ENCODE measurements at places on chromosomes 3 and 15. TPM values are rescaled to one million over a fixed set of nuclear protein-coding genes. Genes with fewer than 3 reads are reported as not detected.

MNS1 gene
- total RNA-seq: 2.3 TPM

SLC12A1 gene
- not detected for total RNA-seq

SV2B gene
- not detected for total RNA-seq

PLA2G4F gene
- not detected for total RNA-seq

KLHL40 gene
- not detected for total RNA-seq

SNRK gene
- total RNA-seq: 14.2 TPM

MOBP gene
- not detected for total RNA-seq

SLC51A gene
- 4.3 TPM for total RNA-seq

CLDN1 gene
- 28.4 TPM for total RNA-seq

RAD51 gene
- total RNA-seq: 20.6 TPM

HRG gene
- total RNA-seq: not detected

CEMIP gene
- 1.9 TPM for total RNA-seq

GRCh38 chr3:10594915-10595314 is 89.5 kb upstream of the ATP2B2 start:
- H3K4me3 ChIP-seq: no peak overlapping the region
- peaks cover 24% of the 10 kb centered on the region for H3K4me1 ChIP-seq
- H3K27ac ChIP-seq: no peak overlapping the region
- H3K27me3 ChIP-seq: no peaks in the 10 kb centered on the region
- no peaks in the 10 kb centered on the region for H3K36me3 ChIP-seq

- DNase-seq: no peak
- H3K4me3 ChIP-seq: no peak overlapping the region
- no peaks in the 10 kb centered on the region for H3K36me3 ChIP-seq
Measured at GRCh38 chr3:23655749-23656148, 150.0 kb upstream of the UBE2E1 start.

GRCh38 chr15:100601617-100602063 is 344 bp downstream of the LINS1 start:
- peak overlapping the region; percentile 85 for H3K4me3 ChIP-seq
- DNase-seq: no peak
- H3K4me1 ChIP-seq: peaks cover 54% of the 10 kb centered on the region
- peak overlapping the region; percentile 59 for H3K27ac ChIP-seq
- H3K27me3 ChIP-seq: no peaks in the 10 kb centered on the region
- H3K36me3 ChIP-seq: peaks cover 12% of the 10 kb centered on the region

- peaks cover 62% of the 10 kb centered on the region for H3K4me1 ChIP-seq
- H3K36me3 ChIP-seq: no peaks in the 10 kb centered on the region
- no peaks in the 10 kb centered on the region for H3K27me3 ChIP-seq
- no peak overlapping the region for H3K27ac ChIP-seq
Measured at GRCh38 chr3:30290479-30290878, 315.9 kb upstream of the TGFBR2 start.

DNA sequence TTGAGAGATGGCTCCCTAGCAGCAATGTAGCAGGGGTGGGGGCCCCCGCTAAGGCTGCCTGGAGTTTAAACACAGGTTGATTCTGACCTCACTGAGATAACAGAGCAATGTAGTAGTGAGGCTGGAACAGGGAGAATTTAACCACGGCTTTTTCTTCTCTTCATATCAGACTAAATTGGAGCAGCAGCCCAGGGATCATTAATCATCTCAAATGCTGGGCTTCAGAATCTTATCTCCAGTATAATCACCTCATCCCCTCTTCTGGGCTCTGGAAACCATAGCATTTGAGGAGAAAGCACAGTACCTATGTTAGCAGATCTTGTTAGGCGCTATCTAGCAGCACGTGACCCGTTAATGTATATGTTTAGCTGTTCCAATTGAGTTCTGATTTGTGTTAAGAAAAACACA is 25.4 kb upstream of the DET1 start:
- no peaks in the 10 kb centered on the region for H3K36me3 ChIP-seq
- no peak for DNase-seq
- H3K4me1 ChIP-seq: no peaks in the 10 kb centered on the region
- no peak overlapping the region for H3K27ac ChIP-seq
- no peak overlapping the region for H3K4me3 ChIP-seq

GRCh38 chr3:24373198-24373959 is 121.3 kb downstream of the THRB start:
- H3K36me3 ChIP-seq: no peaks in the 10 kb centered on the region
- H3K4me3 ChIP-seq: peak overlapping the region; percentile 8
- peak; percentile 67 for DNase-seq

- H3K4me1 ChIP-seq: no peaks in the 10 kb centered on the region
- no peak overlapping the region for H3K27ac ChIP-seq
- no peaks in the 10 kb centered on the region for H3K36me3 ChIP-seq
- DNase-seq: no peak
- no peak overlapping the region for H3K4me3 ChIP-seq
- H3K27me3 ChIP-seq: peaks cover 12% of the 10 kb centered on the region
Measured at GRCh38 chr3:193507566-193507965, 47.1 kb downstream of the ATP13A4 start.

GRCh38 chr3:172903642-172904320 is 153.3 kb downstream of the ECT2 start:
- no peak overlapping the region for H3K4me3 ChIP-seq
- H3K36me3 ChIP-seq: no peaks in the 10 kb centered on the region
- no peaks in the 10 kb centered on the region for H3K27me3 ChIP-seq
- DNase-seq: no peak
- no peak overlapping the region for H3K27ac ChIP-seq

DNA sequence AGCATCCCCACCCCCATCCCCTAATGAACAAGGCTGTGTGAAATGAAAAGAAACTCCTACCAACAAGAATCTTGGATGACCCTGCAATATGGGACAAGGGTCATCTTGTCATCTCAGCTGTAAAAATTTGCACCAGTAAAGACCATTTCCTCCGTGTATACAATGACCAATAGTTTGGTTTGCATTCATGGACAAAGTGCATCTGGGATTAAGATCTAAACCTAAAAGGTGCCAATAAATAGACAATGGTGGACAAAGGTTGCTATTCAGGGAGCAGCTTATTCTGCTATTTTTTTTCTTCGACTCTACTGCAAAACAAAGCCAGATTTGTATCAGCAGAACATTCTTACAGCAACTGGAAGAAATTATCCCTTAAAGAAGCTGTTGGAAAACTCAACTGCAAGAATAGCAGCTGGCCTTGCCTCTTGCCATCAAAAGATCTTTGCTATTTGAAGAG is 8.0 kb downstream of the MGLL start:
- H3K27me3 ChIP-seq: peaks cover 16% of the 10 kb centered on the region
- DNase-seq: no peak
- H3K4me3 ChIP-seq: no peak overlapping the region
- H3K36me3 ChIP-seq: no peaks in the 10 kb centered on the region

DNA sequence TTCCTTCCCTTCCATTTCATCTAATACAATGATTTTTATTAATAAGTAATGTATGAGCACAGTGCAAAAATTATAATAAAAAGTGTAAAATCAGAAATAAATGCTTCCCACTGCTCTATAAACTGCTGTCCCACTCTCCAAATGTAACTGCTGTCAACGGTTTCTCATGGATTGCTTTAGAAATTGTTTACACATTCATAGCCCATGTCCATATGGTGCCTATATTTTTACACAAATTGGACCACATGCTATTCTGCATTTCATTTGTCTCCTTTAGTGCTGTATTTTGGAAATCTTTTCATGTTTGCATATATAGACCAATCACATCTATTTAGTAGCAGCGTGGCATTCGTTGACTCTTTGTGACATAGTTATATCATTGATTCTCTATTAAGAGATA is 164.7 kb upstream of the SLCO3A1 start:
- H3K27me3 ChIP-seq: peaks cover 17% of the 10 kb centered on the region
- no peak overlapping the region for H3K27ac ChIP-seq
- DNase-seq: no peak
- no peak overlapping the region for H3K4me3 ChIP-seq
- no peaks in the 10 kb centered on the region for H3K36me3 ChIP-seq
- no peaks in the 10 kb centered on the region for H3K4me1 ChIP-seq

GRCh38 chr3:8882642-8883041 is 80.6 kb downstream of the RAD18 start:
- H3K27me3 ChIP-seq: no peaks in the 10 kb centered on the region
- H3K4me1 ChIP-seq: peaks cover 16% of the 10 kb centered on the region
- H3K27ac ChIP-seq: no peak overlapping the region
- no peak overlapping the region for H3K4me3 ChIP-seq
- DNase-seq: no peak

- no peak overlapping the region for H3K4me3 ChIP-seq
- H3K36me3 ChIP-seq: no peaks in the 10 kb centered on the region
- H3K27ac ChIP-seq: no peak overlapping the region
- no peaks in the 10 kb centered on the region for H3K27me3 ChIP-seq
Measured at GRCh38 chr3:120180731-120181412, 86.6 kb upstream of the GSK3B start.

DNA sequence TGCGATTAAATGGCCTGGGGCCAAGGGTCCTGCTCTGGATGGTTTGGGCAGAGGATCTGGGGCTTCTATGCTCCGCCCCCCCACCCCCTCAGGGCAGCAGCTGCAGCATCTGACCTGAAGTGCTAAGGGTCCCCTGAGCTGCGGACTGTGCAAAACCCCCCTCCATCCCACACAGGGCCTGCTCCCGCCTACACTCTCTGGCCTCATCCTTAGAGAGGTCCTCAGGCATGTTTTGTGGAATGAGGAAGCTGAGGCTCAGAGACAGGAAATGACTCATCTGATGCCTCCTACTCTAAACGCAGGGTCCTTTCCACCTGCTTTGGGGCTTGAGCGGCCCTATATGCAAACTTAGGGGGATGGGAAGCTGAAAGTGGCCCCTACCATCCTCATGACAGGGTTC is 59.5 kb upstream of the CTSH start:
- no peaks in the 10 kb centered on the region for H3K36me3 ChIP-seq
- no peak overlapping the region for H3K27ac ChIP-seq
- H3K27me3 ChIP-seq: no peaks in the 10 kb centered on the region
- peaks cover 38% of the 10 kb centered on the region for H3K4me1 ChIP-seq
- peak; percentile 62 for DNase-seq
- H3K4me3 ChIP-seq: no peak overlapping the region

DNA sequence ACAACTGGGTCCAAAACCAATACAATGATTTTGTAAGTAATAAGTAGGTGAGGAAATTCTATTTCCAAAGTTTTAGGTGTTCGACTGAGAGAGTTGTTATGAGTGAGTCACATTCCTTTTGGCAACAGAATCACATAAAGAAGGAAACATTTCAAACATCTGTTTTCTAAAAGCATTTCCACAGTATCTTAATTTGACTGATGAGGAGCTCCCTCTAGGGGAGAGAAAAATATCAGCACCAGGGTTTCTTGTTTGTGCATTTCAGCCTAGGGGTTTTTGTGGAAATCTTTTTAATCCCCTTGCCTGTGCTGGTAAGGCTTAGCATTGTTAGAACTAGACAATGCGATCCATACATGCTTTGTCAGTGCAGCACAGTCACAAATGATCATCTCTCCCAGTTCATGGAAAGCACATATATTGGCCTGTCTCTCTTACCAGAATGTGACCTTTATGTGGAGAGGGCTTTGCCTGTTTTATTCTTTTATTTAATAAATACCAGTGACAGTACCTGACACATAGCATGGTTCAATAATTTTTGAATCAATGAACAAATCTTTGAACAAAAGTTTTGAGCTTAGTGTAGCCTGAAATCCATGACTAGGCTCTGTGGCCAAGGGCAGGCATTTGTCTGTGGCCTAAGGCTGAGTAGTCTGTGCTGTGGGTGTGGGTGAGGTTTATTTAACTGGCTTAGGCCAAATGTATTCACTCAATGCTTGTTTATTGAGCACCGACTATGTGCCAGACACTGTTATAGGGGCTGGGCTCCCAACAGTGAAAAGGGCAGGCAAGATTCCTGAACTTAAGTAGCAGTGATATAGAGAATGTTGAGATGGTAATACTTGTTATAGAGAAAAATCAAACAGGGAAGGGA is 21.1 kb upstream of the IQCF6 start:
- no peaks in the 10 kb centered on the region for H3K36me3 ChIP-seq
- no peak overlapping the region for H3K4me3 ChIP-seq
- no peaks in the 10 kb centered on the region for H3K4me1 ChIP-seq
- H3K27me3 ChIP-seq: peaks cover 2% of the 10 kb centered on the region

DNA sequence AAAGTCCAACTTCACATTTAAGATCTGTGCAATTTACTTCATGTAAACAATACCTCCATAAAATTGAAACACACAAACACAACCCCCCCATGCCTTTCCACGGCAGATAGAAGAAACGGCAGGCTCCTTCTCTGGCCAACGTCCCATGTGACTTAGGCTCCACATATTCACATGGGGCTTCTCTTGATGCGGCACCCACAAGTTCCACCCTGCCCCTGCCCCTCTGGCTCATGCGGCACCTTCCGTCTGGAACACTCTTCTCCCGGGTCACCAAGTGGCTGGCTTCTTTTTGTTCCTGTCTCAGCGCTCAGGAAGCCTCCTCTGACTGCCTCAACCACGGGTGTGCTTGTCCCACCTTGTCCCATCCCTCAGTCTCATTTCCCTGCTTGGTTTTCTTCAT is 25.6 kb downstream of the STIMATE start:
- H3K36me3 ChIP-seq: no peaks in the 10 kb centered on the region
- H3K4me1 ChIP-seq: peaks cover 36% of the 10 kb centered on the region
- peak overlapping the region; percentile 23 for H3K27ac ChIP-seq

DNA sequence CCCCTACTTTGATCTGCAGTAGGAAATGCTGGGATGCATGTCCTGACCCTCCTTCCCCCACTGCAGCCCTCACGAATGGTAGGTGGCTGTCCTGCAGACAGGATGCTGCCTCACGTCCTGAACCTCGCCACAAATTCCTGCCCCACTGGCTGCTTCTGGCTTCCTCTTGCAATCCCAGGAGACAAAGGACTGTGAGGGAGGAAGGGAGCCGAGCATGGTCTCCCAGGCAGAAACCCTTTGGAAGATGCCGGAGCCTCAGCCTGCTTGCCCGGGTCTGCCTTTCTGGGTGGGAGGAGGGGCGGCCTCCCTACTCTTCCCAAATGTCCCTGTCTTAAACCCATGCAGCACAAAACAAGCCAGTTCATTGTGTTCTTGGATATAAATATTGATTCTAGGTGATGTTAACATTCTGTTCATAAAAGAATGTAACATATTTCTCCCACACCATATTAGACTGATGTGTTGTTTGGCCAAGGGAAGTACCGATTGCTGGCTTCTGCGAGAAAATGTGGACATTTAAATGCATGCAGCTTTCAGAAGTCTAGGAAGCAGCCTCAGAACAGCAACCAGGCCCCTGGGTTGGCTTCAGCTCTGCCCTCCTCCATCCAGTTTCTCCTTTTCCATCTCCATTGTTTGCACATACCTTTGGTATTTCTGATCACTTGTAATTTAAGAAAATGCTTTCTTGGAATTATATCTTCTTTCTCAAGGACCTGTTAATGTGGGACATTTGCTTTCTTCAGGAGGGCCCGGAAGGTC is 75.3 kb downstream of the HMG20A start:
- peaks cover 27% of the 10 kb centered on the region for H3K4me1 ChIP-seq
- no peaks in the 10 kb centered on the region for H3K27me3 ChIP-seq
- no peak overlapping the region for H3K4me3 ChIP-seq
- no peak for DNase-seq

GRCh38 chr15:78641102-78641748 is at the start of gene CHRNB4:
CHRNB4 (minus strand) TSS chr15:78641210; CDS start chr15:78641133, 77 bp downstream.
- no peaks in the 10 kb centered on the region for H3K27me3 ChIP-seq
- no peak within 1 kb of the TSS for H3K4me3 ChIP-seq
- no peak for DNase-seq
- H3K36me3 ChIP-seq: no peaks in the 10 kb centered on the region

- no peak for DNase-seq
- no peak overlapping the region for H3K4me3 ChIP-seq
- H3K4me1 ChIP-seq: no peaks in the 10 kb centered on the region
Measured at GRCh38 chr3:147312786-147313280, 93.5 kb downstream of the ZIC4 start.

GRCh38 chr3:81581966-81582599 is 179.4 kb downstream of the GBE1 start:
- no peaks in the 10 kb centered on the region for H3K27me3 ChIP-seq
- H3K4me3 ChIP-seq: no peak overlapping the region
- DNase-seq: peak; percentile 20
- H3K27ac ChIP-seq: no peak overlapping the region
- no peaks in the 10 kb centered on the region for H3K4me1 ChIP-seq
- peaks cover 9% of the 10 kb centered on the region for H3K36me3 ChIP-seq
